Nucleus accumbens (tissue), 56 donors: ENCODE measurements at places on chromosomes 13 and 19.
A peak's percentile ranks its signal among the peaks of the same experiment; 100 is the strongest.

GRCh38 chr13:63773476-63773875 is 2357.8 kb upstream of the PCDH20 start:
- DNase-seq: no peak

GRCh38 chr19:18857223-18857622 is 25.5 kb downstream of the UPF1 start:
- no peak for DNase-seq

DNA sequence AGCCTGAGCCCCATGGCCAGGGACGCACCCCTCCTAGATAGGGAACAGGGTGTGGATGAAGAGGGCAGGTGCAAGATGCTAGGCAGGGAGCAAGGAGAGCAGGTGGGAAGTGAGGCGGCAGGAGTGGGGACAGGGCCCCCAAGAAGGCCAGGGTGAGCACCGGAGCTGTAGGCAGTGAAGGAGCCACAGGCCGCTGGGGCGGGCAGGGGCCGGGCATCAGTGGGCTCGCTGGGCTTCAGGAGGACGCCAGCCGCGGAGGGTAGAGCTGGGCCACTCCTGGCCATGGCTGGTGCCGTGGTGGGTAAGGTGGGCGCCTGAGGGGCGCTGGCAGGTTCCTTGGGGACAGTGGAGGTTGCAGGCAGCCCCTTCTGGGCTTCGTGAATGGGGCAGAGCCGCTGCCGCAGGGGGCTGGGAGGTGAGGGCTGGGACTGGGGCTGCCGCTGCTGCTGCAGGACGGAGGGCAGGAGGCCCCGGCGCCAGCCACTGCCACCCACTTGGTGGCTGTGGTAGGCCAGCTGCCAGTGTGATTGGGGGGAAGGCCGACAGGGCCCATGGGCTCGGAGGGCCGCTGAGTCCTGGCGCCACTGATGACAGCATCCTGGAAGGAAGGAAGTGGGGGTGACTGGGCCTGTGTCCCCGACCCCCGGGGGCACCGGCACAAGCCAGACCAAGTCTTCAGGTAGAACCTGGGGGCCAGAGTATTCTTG is 2.1 kb downstream of the NKPD1 start:
- DNase-seq: no peak

DNA sequence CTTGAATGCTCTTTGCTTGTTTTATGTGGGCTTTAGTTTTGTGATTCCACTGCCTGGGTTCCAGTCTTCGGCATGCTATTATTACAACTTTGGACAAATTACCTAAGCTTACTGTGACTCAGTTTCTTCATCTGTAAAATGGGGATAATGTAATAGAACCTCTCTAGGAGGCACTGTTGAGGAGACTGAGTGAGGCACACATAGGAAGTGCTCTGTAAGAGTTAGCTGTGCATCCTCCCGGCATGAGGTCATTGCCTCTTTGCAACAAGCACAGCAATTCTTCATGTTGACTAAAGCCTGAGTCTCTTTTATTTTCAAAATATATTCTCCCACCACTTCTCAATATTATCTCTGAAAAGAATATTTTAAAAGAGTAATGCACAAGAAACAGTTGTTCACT is 227.4 kb downstream of the DLEU7 start:
- no peak for DNase-seq

- no peak for DNase-seq
These were observed 201.9 kb upstream of the SOX1 start for GRCh38 chr13:111865046-111865445.

DNA sequence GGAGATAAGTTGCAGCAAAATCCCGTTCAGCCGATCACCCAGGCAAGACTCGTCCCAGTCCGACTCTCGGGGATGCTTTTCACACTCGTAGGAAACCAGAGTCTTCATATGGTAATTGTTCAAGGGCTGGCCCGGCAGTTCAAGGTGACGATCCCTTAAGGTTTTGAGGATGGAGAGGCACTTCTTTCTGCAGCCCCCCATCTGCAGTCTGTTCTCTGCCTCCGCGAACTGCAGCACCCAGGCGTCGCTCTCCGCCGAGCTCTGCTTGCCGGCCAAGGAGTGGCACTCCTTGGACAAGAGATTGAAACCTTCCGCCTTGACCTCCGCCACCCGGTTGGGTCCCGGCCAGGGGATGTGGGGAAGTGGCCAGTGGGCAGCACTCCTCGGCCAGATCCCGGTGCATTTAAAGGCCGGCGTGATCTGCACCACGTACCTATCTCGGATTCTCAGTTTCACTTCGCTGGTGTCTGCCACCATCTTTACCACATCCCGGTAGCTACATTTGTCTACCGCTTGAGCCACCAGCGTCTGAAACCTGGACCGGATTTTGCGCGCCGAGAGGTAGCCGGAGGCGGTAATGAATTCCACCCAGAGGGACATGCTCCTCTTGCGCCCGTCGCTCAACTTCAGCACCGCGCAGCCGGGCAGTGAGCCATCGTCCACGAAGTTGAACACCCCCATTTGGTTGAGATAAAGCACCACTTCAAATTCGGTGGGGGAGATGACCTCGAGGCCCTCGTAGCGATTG is 1.1 kb downstream of the MAB21L1 start:
- DNase-seq: peak; percentile 21

GRCh38 chr19:18160971-18161635 is 8.1 kb downstream of the PIK3R2 start:
- DNase-seq: peak; percentile 75

- no peak for DNase-seq
These were observed 8.6 kb upstream of the MYCBP2 start for GRCh38 chr13:77335543-77335942.

DNA sequence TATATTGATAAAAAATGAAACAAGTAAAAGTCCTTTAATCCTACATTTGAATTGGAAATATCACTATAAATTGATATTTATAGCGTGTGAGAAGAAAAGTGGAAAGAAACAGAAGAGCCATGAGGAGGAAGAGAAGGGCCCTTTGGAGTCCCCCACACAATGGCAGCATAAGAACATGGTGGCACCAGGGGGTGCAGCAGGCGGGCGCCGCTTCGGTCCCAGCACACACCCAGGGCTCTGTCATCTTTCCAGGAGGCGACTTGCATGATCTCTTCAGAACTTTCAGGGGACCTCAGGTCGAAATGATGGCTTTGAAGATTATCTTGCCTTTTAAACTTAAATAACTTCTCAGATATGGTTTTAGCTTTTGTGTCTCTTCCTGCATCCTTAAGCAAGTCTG is 91.8 kb downstream of the TUBGCP3 start:
- no peak for DNase-seq

DNA sequence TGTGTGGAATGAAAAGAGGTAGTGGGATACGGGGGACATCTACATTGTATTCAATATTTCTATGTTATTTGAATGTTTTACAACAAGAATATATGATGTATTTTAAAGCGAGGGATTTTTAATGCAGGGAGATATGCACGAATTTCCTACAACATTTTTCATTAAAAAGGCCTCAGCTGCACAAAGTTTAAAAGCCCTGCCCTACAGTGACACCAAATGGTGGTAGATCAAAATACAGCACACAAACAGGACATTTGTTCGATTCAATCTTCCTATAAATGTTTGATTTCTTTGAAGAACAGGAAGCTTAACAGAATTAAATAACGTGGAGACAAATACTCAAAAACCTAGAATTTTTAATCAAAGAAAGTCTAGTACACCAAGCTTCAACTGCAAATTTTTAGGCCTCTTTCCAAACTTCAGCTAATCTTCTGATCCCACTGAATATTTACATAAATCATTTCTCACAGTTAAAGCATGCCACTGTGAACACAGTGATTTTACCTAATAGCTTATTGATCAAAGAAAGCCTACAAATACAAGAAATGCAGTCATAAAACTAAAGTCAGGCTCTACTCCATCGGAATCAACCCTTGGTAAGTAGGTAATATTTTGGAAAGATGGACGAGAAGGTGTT is 257.2 kb downstream of the DIAPH3 start:
- DNase-seq: no peak

DNA sequence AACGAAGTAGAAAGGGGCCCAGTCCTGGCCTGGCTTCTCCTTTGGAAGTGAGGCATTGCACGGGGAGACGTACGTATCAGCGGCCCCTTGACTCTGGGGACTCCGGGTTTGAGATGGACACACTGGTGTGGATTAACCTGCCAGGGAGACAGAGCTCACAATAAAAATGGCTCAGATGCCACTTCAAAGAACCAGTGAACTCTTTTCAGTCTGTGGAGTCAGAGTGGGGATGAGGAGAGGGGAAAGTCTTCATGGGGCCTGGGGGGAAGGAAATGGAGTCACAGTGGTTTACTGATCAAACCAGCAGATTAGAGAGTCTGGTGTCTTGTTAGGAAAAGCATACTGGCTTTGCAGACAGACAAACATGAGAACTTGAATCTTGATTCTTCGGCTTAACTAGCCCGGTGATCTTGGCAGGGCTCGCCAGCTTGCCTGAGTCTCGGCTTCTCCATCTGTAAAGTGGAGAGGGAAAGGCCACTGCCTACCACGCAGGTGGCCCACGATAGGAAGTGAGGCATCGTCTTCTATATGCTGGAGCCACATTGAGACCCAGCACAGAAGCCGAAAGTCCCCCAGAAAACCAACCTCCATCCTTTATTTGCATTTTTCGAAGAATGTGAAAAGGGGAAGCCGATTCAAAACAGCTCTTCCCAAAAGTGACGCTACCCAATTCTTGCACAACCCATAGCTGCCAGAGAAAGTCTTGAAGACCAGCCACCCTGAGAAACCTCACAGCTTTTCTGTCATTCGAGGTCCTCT is at the start of gene FFAR1:
Gene FFAR1, plus strand, starts transcription at position 732 of the 759 bp plus-strand sequence. CDS start 3,650 bp downstream, outside the sequence.
- DNase-seq: no peak

- no peak for DNase-seq
These were observed 314.1 kb downstream of the ZNF536 start for GRCh38 chr19:30686176-30686820.

DNA sequence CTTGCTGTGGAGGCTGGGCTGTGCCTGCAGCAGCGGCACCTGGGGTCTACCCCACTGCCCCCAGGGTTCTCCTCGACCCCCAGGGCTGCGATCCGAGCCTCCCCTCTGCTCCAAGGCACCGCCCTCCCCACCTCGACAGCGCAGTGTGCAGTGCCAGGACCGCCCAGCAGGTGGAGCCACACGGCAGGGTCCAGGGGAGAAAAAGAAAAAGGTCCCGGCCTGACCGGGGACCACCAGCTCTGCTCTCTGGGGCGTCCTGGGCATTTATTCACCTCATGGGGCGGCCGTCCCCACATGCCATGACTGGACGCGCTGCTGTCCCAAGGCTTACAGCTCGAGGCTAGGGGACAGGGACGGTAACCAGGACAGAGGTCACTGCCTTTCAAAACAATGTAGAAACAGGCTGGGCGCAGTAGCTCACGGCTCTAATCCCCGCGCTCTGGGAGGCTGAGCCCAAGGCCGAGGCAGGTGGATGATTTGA is 10.6 kb downstream of the REXO1 start:
- DNase-seq: no peak

GRCh38 chr13:92436924-92437323 is 789.7 kb upstream of the GPC6 start:
- no peak for DNase-seq

DNA sequence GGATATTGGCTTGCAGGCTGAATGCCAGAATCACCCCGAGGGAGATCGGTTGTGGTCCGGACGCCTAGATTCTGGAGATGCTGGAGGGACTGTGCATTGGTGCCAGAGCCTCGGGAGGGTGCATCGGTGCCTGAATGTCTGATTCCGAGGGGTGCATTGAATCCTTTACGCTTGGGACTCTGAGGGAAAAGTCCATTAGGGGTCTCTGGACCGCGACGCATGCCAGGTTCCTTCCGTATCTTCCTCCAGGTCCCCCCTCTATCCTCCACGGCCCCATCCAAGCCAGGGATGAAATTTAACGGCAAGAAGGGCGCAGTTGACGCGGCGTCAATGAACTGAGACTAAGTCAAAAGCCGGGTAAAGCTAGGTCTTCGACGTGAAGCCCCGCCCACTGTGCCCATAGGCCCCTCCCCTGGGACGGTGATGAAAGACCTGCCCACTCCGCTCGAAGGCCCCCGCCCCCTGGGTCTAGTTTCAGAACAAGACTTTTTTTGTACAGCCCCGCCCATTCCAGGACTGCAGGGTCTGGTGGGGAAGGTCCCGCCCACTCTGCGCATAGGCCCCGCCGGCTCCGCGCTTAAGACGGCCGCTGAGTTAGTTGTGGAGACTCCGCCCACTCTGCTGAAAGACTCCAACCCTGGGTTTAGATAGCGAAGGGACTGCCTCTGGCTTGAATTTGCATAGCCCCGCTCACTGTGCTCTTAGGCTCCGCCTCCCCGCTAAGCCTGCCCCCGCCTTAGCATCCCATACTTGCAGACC is 737 bp downstream of the ZNF575 start:
- DNase-seq: peak; percentile 93

GRCh38 chr19:53647350-53647749 is 15.6 kb downstream of the DPRX start:
- DNase-seq: no peak

- DNase-seq: no peak
These were observed 5.8 kb downstream of the SIGLEC6 start for GRCh38 chr19:51525651-51526050.

- no peak for DNase-seq
These were observed 4.4 kb downstream of the FTL start for GRCh38 chr19:48969276-48970138.

GRCh38 chr19:42285541-42285941 is 16.4 kb upstream of the PRR19 start:
- DNase-seq: no peak

DNA sequence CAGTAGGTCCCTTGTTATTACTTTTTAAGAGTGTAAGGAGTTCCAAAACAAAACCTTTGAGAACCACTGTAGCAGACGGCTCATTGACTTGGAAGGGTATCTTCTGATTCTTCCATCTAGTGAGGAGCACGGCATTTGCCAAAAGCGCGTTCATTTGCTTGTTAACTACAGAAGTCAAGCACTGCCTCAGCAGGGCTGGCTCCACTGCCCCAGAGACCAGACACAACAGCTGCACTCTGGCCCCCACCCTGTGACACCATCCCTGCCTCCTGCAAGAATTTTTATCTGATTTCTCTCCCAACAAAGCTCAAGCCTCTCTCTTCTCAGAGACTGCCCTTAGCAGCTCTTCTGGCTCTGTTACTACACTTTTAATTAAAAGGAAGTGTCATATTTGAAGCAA is 20.7 kb upstream of the XPO4 start:
- DNase-seq: no peak

DNA sequence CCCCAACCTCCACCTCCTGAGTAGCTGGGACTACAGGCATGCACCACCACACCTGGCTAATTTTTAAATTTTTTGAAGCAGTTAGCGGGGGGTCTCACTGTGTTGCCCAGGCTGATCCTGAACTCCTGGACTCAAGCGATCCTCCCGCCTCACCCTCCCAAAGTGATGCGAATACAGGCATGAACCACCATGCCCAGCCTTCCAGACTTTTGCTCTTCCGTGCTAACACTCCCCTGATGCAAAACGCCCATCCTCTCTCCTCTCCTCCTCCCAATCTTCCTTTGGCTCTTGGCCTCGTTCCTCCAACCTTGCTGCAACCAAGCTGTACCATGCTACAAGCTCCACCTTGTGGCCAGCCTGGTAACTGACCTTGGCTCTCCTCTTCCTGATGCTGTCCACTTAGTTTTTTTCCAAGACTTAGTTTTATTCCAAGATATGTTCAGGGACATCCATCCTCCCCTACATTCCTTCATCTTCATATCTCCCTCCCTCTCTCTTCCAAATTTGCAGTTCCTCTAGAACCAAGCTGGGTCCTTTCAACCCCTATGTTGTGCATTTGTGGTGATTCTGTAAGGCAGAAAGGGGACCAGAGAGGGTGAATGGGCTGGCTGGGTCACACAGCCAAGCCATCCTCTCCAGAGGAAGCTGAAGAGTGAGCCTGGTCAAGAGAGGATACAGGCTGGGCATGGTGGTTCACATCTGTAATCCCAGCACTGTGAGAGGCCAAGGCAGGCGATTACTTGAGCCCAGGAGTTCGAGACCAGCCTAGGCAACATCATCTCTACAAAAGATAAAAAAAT is 32.8 kb downstream of the TINCR start:
- DNase-seq: no peak

GRCh38 chr13:48808683-48809082 is 155.0 kb downstream of the CYSLTR2 start:
- no peak for DNase-seq

GRCh38 chr13:42401376-42401775 is 129.4 kb downstream of the AKAP11 start:
- DNase-seq: no peak
